GM23248 (cell line): ENCODE measurements at places on chromosomes 6 and 20. TPM values are rescaled to one million over a fixed set of nuclear protein-coding genes. Genes with fewer than 3 reads are reported as not detected.

The RBM24 gene
- 7.3 and 7.9 TPM in 2 replicates for total RNA-seq

GRCh38 chr6:114346451-114346850, 3.6 kb upstream of the HS3ST5 start:
- peak; percentile 9 for DNase-seq

DNA sequence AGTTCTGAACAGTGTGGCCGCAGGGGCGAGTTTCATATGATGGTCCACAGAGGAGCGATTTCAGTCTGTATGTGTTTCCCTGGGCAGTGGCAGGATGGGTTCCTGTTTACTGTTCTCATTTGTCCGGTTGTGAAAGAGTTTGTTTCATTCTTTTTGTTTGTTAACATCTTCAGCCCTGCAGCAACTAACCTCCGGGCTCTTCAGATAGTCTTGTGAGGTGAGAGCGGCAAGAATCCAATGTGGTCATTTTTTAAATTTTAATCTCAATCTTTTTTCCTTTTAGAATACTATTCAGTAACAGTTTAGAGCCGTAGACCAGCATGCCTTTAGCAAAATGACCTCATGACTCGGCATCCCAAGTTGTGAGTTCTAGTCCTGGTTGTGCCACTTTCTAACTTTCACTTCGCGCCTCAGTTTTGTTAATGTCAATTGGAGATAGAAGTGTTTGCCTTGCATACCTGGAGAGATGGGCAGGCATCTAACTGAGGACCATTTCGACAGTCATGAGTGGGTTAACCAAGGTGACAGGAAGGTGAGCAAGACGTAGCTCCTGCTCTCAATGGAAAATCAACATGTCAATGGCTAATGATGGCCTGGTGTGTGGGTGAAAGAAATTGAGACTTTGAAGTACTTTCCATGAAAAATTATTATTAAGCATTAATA, 38.5 kb upstream of the PXDC1 start:
- DNase-seq = no peak

The SLC22A16 gene
- not detected in 2 replicates for total RNA-seq

DNA sequence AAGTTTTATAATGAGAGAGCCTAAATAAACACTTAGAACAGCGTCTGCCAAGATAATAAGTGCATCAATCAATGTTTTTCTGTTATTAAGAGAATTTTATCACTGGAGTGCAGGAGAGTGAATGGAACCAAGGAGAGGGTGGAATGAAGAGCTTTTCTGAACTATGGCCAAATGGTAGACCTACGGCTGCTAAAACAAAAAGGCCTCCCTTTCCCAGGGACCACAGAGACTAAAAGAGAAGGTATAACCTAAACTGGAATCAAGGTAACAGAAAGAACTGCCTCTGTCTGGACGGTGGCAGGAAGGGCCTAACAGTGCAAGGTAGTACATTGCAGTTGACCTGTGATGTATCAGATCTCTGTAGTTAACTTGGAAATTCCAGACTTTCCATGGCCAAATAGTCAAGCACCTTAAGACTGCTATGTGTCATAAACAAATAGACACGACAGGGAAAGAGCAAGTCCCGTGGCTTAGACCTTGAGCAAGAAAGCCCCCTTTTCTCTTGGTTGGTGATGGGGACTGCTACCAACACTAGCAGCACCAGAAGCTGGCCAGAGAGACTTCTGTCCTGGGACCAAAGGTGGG, 5.5 kb downstream of the CNKSR3 start:
- DNase-seq = no peak

- peak; percentile 25 for DNase-seq
Measured at GRCh38 chr20:60993433-60994044, 258.5 kb upstream of the CDH4 start.

The OGFRL1 gene
- 19.9 and 22.5 TPM in 2 replicates for total RNA-seq

The ZBTB2 gene
- 11.6 and 13.7 TPM in 2 replicates for total RNA-seq

GRCh38 chr20:7137395-7138151, 370.1 kb downstream of the BMP2 start:
- DNase-seq = no peak

The LGSN gene
- total RNA-seq = not detected in 2 replicates

- peak; percentile 18 for DNase-seq
Measured at GRCh38 chr6:145540741-145541140, 194.6 kb downstream of the EPM2A start.

The FRK gene
- total RNA-seq = 0.13 and 0.32 TPM in 2 replicates

DNA sequence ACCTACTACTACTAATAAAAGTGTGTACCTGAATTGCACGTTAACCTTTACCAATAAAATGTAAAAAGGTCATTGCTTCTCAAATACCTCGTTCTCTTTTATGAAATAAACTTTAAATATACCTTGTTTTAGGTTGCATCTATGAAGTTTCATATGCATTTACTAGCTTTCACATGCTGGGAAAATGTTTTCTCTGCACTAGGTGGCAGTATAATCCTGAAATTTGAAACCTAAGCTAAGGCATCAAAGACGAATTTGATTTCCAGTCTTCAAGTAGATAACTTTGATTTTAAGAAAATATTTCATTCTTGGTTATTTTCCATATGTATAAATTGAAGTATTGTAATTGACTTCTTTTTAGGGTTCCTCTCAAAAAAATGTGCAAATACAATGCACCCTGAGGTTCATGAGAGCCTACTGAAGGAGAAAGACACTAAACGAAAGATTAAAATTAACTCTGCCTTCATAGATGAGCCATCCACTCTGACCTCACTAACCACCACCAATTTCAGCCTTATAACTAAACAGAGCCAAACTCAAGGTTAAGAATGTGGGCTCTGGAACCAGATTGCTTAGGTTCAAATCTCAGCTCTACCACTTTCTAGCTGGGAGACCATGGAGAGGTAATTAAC, 7.3 kb upstream of the COL9A1 start:
- DNase-seq = peak; percentile 58

DNA sequence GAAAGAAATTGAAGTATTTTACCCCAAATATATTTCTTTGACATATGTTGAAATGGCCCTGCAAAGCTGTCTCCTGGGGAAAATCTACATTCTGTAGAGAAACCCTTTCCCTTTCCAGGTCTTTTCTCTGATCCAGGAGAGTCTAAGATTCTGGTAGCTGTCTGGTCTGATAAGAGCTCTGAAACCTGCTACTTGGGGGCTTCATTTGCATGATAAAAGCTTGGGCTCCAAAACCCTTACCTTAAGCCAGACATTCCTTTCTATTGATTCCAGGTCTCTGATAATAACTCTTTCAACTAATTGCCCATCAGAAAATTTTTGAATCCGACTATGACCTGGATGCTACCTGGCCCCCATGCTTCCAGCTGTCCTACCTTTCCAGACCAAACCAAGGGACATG, 169.2 kb upstream of the C6orf118 start:
- no peak for DNase-seq

DNA sequence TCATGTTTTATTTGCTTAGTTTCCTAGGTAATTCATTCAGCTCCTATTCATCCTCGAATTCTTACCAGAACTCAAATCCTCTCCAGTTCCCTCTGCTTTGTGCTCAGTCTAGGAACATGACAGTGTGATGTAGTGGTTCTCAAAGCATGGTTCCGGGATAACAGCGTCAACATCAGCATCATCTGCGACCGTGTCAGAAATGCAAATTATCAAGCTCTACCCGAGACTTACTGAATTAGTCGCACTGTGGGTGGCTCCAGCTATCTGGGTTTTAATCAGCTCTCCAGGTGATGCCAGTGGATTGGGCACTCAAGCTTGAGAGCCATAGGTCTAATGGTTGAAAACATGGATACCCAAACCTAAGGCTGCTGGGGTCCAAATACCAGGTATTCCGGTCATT, 7.7 kb upstream of the STK35 start:
- DNase-seq = no peak
